Temporal lobe (tissue), 4 donors: ENCODE measurements at places on chromosomes 5 and 9. TPM values are rescaled to one million over a fixed set of nuclear protein-coding genes. Genes with fewer than 3 reads are reported as not detected.

The ALAD gene
- 14.3 TPM for total RNA-seq

The CDKN2A gene
- total RNA-seq = 1.5 TPM

The ABO gene
- not detected for total RNA-seq

The LRRC70 gene
- 3.2 TPM for total RNA-seq

The FOXD4L4 gene
- 0.25 TPM for total RNA-seq

The EPB41L4B gene
- total RNA-seq = 2.0 TPM

The BAAT gene
- total RNA-seq = under 0.01 TPM

The BTNL9 gene
- total RNA-seq = 2.2 TPM

The NTNG2 gene
- total RNA-seq = 4.9 TPM

The UGT3A1 gene
- not detected for total RNA-seq

The PCDHGB1 gene
- 6.9 TPM for total RNA-seq

The SARDH gene
- 2.2 TPM for total RNA-seq

The ADAMTS19 gene
- 2.2 TPM for total RNA-seq

The SPINK13 gene
- not detected for total RNA-seq

The CARTPT gene
- 0.74 TPM for total RNA-seq

The PRUNE2 gene
- total RNA-seq = 22.9 TPM

The PCDHAC1 gene
- 28.3 TPM for total RNA-seq

The C1QTNF2 gene
- total RNA-seq = 1.7 TPM

The HAND1 gene
- not detected for total RNA-seq

The GBGT1 gene
- total RNA-seq = 1.5 TPM

The CDH9 gene
- 10.3 TPM for total RNA-seq

The ZBTB43 gene
- 51.9 TPM for total RNA-seq

The PRDM9 gene
- total RNA-seq = not detected

The SPINK5 gene
- 0.25 TPM for total RNA-seq

The EPB41L4A gene
- total RNA-seq = 15.0 TPM

The ZNF883 gene
- 29.0 TPM for total RNA-seq

The TEX48 gene
- total RNA-seq = not detected

The PHYHD1 gene
- 1.2 TPM for total RNA-seq

The DPYSL3 gene
- 925 TPM for total RNA-seq

The MEIKIN gene
- not detected for total RNA-seq

The CD180 gene
- total RNA-seq = 0.25 TPM

The TSLP gene
- total RNA-seq = under 0.01 TPM

The AGXT2 gene
- not detected for total RNA-seq

The SCGB3A2 gene
- not detected for total RNA-seq

The ANKS6 gene
- total RNA-seq = 3.4 TPM

The LEAP2 gene
- 0.74 TPM for total RNA-seq

The THBS4 gene
- total RNA-seq = 1.2 TPM

The DBH gene
- total RNA-seq = not detected

The KCNV2 gene
- not detected for total RNA-seq

The RLN1 gene
- total RNA-seq = not detected

The ANKRD55 gene
- 1.2 TPM for total RNA-seq

The IGIP gene
- 8.4 TPM for total RNA-seq

The SPARC gene
- 124 TPM for total RNA-seq

The IRX1 gene
- total RNA-seq = 0.25 TPM

The C9orf85 gene
- total RNA-seq = 13.3 TPM
